ENCODE measurements at places on chromosomes 7 and 10.

GRCh38 chr7:1247527-1248041 is 14.9 kb downstream of the UNCX start:
- DNase-seq, result no peak

DNA sequence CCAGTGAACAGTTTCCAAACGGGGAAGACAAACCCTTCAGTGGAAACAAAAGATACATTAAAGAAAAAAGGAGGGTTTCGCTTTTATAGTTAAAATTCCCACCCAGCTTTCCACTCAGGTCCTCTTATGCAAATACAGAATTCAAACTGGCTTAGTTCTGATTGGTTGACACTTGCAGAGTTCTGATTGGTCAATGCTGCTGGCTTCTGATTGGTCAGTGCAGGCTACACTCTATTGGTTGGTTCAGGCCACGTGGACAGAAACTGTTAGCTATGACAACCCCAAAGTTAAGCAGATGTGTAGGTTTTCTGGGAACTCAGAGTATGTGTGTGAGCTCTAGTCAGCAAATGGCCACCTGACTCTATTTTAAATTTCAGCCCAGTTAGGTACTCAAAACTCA is 80.0 kb downstream of the FBXL13 start:
- no peak for DNase-seq

GRCh38 chr10:11330383-11331045 is 280.9 kb downstream of the USP6NL start:
- DNase-seq, result no peak

DNA sequence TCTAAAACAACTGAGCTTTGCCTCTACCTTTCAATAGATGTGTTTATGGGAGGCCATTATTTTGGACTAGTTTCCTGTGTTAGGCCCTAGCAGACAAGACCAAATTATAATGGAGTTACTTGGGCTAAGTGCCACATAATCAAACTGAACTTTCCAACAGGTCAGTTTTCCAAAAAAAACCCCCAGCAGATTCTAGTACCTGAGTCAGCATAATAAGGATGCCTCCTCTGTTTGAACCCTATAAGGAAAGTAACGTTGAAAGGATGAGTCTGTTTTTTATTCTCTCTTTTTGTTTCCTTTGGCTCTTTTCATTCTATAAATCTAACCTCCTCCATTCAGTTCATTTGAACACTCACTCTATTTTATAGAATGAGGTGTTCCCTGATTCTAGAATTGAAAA is 148.1 kb upstream of the FAM3C start:
- no peak for DNase-seq

DNA sequence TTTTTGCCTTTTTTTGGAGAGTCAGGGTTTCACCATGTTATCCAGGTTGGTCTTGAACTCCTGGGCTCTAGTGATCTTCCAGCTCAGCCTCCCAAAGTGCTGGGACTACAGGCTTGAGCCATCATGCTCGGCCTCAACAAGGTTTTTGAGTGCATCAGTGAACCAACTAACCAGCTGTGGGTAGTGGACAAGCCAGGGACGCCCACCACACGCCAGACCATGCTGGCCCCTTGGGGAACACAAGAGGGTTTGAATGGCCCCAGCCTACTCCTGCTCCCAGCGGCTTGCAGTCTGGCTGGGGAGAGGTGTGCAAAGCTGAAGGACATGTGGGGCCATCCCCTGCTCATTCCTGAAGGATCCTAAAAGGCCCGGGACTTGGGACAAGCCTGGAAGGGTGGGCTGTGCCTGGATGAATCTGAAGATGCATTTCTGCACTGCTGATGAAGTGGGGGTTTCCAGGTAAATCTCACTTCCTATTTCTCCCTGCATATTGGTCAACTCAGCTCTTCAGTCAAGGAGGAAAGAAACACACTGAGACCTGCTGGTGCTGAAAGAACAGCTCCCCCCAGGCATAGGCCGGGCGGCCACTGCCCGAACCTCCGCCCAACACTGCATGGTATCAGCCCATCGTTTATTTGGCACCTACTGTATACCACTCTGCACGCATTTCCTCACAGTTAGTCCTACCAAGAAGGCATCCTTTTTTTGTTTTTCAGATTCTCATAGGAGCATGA is 6.9 kb downstream of the MMD2 start:
- no peak for DNase-seq

DNA sequence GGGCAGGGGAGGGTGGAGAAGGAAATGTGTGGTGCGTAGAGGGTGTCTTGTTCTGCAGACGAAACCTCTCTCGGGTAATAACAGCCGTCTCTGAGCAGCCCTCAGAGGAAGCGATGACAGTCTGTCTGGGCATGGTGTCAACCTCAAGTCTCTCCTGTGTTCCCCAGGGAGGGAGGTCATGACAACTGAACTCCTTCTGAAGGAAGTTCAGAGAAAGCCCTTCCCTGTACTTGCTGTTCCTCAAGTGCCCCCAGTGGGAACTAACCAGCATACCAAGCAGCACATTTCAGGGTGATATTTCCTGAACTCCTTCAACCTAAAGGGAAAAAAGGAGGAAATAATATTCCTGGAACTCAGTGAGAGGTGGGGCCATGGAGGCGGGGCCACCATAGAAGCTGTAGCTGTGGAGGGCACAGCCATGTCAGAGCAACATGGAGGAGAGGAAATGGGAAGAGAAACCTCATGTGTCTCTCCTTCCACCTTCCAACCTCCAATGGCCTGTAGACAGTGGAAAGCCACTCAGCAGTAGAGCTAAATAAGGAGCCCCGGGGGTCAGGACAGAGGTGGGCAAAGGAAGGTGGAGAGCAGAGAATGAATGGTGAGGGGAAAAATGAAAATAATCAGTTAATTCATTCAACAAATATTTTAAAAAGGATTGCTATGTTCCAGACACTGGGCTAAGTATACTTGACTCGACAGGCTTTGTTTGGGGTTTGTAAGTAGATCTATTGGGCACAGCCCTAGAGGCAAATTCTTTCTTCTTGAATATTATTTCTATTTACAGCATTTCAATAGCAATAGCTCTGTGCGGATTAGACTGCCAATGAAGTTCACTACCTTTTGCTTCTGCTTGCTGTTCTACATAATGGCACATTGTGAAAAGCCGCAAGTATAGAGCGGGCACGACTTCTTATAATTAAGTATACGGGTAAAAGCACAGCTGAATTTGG is 61.0 kb upstream of the AOAH start:
- DNase-seq, result peak; percentile 67

GRCh38 chr10:92304061-92304460 is 13.1 kb downstream of the MARCHF5 start:
- no peak for DNase-seq

DNA sequence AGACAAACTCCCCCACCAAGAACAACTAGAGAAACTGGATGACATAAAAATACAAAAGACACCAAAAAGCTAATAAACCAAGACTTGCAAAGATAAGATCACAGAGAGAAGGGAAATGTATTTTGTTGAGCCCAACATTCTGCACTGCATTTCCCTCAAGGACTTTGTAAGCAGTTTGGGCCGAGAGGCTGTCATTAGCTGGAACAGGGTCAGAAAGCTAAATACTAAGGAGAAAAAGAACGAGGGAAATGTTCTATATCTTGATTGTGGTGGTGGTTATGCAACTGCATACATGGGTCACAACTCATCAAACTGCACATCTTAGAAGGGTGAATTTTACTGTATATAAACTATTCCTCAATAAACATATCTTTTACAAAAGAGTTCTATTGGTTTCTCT is 315.0 kb downstream of the IPMK start:
- no peak for DNase-seq

GRCh38 chr7:99465421-99465768 is 572 bp downstream of the ATP5MF start:
- DNase-seq, result no peak

DNA sequence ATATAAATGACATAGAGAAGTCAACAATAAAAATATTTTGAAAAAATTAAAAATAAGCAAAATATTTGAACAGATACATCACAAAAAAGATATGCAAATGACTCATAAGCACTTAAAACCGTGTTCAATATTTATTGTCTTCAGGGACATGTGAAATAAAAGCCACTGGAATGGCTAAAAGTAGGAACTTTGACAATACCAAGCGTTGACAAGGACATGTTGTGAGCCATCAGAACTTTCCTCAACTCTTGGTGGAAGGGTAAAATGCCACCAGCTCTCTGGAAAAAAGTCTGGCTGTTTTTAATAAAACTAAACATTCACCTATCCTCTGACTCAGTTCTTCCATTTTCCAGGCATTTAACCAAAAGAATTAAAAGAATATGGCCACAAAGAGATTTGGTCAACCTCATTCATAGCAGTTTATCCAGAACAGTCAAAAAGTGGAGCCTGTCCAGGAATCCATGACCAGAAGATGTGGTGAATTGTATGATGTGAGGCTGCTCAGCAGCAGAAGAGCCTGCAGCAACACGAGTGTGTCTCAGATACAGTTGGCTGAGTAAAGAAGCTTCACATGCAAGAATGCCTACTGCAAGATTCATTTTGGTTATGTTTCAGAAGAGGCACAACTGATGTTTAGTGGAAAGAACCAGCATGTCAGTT is 7.1 kb upstream of the KLF6 start:
- no peak for DNase-seq

DNA sequence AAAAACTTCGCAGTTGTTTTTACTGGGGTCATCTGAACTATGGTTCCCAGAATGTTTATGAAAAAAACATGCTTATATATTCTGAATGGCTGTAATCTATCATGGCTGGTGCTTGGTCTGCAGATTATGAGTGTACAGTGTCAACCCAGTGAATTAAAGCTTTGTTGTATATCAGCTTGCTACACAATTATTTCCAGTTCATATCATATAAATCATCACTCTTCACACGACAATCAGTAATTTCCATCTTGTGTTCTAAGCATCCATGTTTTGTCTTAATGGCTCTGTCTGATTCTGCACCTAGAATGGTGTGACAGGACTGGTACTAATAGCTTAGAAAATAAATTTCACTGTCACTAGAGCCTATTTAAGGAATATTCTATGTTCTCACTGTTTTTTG is 83.6 kb downstream of the CABCOCO1 start:
- no peak for DNase-seq

- DNase-seq, result no peak
Measured at GRCh38 chr10:50393784-50394467, 142.6 kb upstream of the ASAH2 start.

- DNase-seq, result no peak
Measured at GRCh38 chr10:51206500-51206899, 132.2 kb downstream of the PRKG1 start.

DNA sequence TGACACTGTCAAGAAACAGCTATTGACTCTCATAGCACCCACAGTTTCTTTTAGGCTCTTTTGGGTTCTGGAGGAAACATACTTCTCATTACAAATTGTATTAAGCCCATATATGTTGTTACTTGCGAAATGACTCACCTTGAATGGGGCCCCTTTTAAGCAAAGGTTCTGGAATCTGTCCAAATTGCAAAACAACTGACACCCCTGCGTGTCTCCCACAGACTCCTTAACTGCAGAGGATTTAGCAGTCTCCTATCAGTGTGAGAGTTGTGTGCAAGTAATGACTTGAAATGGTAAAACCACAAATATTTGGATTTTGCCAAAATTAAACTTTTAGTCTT is 192.3 kb downstream of the DNAJC1 start:
- no peak for DNase-seq

DNA sequence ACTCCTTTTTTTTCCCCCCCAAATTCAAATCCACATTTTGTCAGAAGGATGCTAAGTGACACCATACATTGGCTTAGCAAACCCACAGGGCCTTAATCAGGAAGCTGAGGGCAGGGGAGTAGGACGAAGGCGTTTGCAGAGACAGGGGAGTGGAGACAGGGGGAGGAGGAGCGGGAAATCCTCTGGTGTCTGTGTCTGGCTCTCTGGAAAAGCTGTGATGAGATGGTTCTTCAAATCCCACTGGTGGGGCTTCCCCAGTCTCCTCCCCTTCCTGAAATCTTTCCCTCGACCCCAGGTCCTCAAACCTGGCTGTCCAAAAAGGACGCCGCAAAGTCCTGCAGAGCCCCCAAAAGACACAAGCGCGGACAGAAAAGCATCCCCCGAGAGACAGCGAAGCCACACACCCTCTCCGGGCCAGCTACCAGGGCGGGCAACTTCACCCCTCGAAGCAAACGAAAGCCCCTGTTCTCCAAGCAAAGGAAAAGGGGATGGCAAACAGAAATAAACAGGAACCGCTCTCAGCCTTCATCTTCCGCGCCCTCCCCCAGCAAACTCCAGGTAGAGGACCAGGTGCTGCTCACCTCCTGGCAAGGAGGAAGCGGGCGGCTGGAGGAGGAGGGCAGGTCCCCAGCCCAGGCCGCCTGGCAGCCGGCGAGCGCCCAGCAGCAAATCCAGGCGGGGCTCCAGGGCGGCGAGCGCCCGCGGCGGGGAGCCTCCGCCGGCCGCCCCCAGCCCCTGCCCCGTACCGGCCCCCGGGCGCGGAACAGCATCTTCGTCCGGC is 520 bp downstream of the ELAPOR2 start:
- no peak for DNase-seq

DNA sequence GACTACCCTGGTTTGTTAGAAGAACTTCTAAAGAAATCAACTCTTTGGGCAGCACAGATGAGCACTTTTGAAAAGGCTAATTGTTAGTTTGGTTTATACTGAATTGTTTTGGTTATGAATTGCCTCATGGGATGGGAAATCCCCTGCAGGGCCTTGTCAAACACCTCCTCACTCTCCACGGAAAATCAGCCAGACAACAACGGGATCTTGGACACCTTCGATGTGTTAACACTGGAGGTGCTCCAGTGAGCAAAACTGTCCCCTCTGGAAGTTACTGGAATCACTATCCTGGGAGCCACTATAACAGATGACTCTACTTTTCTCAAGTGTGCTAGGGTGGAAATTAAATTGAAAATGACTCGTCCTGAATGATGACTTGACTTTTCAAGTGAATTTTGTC is 38.7 kb downstream of the CDK6 start:
- DNase-seq, result no peak

GRCh38 chr7:96311967-96312366 is 9.9 kb downstream of the SLC25A13 start:
- DNase-seq, result no peak

GRCh38 chr7:131949659-131950058 is 393.2 kb upstream of the PODXL start:
- DNase-seq, result no peak

- DNase-seq, result no peak
Measured at GRCh38 chr10:88289342-88289741, 293.8 kb downstream of the RNLS start.

GRCh38 chr7:156998988-156999957 is 11.2 kb downstream of the MNX1 start:
- DNase-seq, result no peak

DNA sequence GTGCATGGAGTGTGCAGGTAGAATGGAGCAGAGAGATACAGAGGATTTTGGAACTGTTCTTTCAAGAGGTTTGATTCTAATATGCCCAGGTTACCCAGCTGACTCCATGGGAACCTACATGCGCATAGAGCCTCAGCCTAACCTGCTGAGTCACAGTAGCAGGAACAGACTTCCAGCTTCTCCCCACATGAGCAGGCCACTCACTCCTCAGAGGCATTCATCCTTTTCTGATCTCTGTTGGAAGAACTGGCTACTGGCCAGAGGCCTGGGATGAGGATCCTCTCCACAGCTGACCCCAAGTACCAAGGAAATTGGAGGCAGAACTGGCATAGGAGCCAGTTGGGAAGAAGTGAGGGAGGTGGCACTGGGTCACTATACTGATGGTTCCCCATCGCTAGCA is 17.9 kb upstream of the CCSER2 start:
- DNase-seq, result no peak

- no peak for DNase-seq
Measured at GRCh38 chr7:92740700-92741126, 95.7 kb downstream of the CDK6 start.

- no peak for DNase-seq
Measured at GRCh38 chr10:98376485-98376884, 38.5 kb downstream of the PYROXD2 start.
